Cortex of kidney (tissue), 1 donor: ENCODE measurements at places on chromosomes 1 and 21.

- no peak for DNase-seq
Measured at GRCh38 chr1:176193663-176194062, 13.4 kb downstream of the COP1 start.

- no peak for DNase-seq
Measured at GRCh38 chr1:93255222-93256079, 74.9 kb downstream of the CCDC18 start.

DNA sequence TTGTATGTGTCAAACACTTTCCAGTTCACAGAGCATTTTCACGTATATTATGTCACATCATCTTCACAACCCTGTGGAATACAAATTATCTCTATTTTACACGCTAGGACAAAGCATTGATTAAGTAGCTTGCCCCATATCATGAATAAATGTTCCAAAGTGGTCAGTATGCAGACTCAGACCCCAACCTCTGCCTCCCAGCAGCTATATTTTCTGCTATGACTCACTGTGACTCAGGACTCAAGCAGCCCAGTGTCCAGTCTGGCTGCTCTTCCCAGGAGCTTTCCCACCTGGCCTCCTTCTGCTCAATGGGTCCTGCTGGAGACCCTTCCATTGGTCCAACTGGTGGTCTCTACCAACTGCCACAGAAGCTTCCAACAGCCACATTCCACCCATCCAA is 56.0 kb upstream of the RAP1A start:
- no peak for DNase-seq

GRCh38 chr1:94827434-94827833 is 7.3 kb downstream of the SLC44A3 start:
- DNase-seq, result no peak

DNA sequence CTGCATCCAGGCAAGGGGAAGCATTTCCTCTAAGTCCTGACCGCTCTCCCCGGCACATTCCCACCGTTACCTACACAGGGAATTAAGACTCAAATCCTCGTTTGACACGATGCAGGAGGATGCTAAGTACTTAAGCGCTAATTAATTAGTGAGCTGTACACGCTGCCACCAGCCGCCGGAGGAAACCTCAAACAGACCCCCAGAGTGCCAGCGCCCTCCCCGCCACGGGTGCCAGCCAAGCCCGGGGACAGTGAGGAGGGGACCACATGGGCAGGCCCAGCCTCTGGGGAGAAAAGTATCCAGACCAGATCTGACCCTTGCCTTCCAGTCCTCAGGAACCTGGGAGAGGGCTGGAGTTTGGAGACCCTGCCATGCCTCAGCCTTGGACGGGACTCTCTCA is 17.4 kb upstream of the CASZ1 start:
- no peak for DNase-seq

DNA sequence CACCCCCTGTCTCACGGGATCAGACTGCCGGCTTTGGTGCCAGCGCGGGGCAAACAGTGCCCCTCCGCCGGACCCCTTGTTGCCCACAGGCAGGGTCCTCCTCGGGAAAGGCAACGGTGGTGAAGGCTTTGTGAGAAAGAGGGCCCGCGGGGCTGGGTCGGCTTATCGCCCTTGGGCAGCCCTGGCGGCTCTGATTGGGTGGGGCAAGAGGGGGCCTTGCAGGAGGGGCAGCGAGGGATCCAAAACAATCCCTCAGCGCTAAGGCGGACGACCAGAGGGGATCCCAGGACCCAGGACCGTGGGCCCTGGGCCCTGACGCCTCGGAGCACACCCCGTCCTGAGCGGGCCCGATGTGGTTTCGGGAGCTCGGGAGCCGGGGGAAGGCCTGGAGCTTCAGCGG is 3.9 kb upstream of the ZNF678 start:
- DNase-seq, result no peak

GRCh38 chr1:215043401-215043800 is 39.1 kb upstream of the KCNK2 start:
- no peak for DNase-seq

DNA sequence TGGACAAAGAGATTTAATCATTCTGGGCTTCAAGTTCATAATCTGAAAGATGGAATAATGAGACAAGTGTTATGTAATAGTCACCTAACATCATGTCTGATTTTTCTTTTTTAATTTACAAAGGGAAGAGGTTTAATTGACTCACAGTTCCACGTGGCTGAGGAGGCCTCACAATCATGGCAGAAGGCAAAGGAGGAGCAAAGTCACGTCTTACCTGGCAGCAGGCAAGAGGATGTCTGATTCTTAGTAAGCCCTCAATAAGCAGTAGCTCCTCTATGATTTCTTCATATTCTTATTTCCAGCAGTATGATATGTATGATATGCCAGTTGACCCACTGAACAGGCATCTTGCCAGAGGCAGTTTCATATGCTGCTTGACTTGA is 152.7 kb downstream of the S1PR1 start:
- no peak for DNase-seq

- no peak for DNase-seq
Measured at GRCh38 chr1:209931141-209931540, 6.9 kb upstream of the SYT14 start.

- DNase-seq, result no peak
Measured at GRCh38 chr1:19042675-19043578, 86.5 kb upstream of the IFFO2 start.

DNA sequence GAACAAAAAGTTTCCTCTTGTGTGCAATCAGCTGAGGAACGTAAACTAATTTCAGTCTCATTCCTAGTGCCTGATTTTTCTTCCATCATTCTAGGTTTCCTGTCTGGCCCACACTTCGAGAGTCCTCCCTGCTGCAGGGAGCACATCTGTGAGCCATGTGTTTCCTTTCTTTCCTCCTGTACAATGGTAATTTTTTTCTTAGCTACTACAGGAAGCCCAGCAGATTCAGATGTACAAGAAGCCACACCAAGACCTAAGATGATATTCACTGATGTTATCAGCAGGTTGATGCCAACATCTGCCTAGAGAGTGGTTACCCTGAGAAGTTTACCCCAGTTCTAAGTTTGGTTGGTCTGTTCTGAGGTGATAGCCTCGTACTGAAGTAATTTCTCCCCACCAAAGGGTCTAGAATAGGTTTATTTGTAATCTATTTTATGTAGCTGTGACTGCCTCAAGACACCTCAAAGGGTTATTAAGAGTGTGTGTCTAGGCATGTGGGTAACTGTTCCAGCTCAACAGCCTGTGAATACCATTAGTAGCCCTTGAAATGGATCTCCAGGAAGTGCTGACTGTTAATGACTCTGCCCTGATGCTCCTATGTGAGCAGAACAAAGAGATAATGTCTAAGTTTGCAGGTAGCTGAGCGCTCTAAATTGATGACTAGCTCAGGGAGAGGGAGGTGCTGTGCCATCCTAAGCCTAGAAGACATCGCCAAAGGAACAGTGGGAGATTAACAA is 31.7 kb upstream of the CLDN14 start:
- DNase-seq, result no peak

GRCh38 chr1:109263234-109263596 is 13.9 kb downstream of the CELSR2 start:
- no peak for DNase-seq

- no peak for DNase-seq
Measured at GRCh38 chr1:107829036-107829770, 135.8 kb downstream of the VAV3 start.

DNA sequence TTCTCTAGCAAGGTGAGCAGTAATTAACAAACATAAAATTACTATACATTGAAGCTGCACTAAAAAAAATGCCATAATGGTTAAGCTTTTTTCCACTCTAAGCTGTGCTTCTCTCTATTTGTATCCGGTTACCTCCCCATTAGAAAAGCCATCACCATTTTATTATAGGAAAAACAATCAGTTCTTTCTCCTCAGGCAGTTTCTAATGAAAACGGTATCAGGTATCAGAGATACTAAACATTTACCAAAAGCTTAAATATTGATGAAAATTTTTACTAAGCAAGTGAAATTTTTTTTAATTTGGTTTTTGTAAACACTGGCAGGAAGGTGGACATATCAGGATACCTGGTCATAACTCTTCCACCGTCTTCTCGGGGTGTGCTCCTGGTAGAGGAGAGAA is 14.2 kb downstream of the NTPCR start:
- DNase-seq, result no peak

GRCh38 chr1:62794053-62794452 is 10.1 kb downstream of the ATG4C start:
- no peak for DNase-seq

GRCh38 chr21:31665397-31665796 is 5.9 kb downstream of the SOD1 start:
- DNase-seq, result no peak

- no peak for DNase-seq
Measured at GRCh38 chr1:213982672-213983492, 4.9 kb upstream of the PROX1 start.

DNA sequence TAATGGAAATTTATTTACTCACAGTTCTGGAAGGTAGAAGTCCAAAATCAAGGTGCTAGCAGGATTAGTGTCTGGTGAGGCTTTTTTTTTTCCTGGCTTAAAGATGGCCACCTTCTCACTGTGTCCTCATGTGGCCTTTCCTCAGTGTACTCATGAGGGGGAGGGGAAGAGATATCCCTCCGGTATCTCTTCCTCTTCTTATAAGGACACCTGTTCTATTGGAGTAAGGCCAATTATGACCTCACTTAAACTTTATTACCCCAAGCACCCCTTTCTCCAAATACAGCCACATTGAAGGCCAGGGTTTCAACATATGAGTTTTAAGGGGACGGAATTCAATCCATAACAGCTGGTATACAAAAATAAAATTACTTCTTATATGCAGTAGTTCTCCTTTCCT is 203.7 kb upstream of the C1orf87 start:
- DNase-seq, result no peak

GRCh38 chr1:216173376-216173995 is 249.8 kb downstream of the USH2A start:
- DNase-seq, result no peak

DNA sequence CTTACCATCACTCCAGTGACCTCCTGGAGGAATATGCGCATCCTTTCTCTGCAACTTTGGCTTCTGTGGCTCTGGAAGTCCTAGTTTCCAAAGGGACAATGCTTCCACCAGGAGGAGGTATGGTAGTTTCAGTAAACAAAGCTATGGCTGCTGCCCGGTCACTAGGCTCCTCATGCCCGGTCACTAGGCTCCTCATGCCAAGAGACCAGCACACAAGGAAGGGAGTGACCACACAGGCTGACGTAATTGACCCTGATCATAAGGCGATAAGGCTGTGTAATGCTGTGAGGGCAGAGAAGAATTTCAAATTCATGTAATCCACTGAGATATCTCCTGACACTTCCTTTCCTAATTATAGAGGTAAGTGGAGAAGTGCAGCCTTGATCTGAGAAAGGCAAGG is 102.9 kb downstream of the DTL start:
- no peak for DNase-seq

- no peak for DNase-seq
Measured at GRCh38 chr1:191675856-191676783, 482.1 kb upstream of the RGS18 start.

- DNase-seq, result no peak
Measured at GRCh38 chr1:209600541-209600940, 17.0 kb downstream of the CAMK1G start.

DNA sequence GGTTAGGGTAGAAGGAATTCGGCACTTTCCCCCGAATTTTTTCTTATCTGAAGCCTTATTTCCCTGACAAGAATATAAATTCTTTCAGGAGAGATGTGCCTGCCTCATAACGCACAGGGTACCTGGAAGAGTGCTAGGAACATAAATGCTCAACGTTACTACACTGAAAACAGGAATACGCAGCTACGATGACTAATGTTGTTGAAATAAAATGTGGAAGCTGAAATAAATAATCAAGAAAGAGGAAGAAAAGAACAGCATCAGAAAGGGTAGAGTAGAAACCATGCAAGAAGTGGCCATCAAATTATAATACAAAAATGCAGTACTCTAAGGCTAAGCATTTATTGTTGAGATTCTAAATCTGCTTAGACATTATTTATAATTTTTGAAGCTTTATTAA is 33.9 kb downstream of the SLC66A1 start:
- DNase-seq, result no peak

GRCh38 chr21:44328242-44328895 is 10.8 kb downstream of the CFAP410 start:
- DNase-seq, result no peak

GRCh38 chr1:79667848-79668696 is 661.5 kb upstream of the ADGRL4 start:
- no peak for DNase-seq

GRCh38 chr1:205232127-205232820 is 4.5 kb downstream of the TMCC2 start:
- no peak for DNase-seq

DNA sequence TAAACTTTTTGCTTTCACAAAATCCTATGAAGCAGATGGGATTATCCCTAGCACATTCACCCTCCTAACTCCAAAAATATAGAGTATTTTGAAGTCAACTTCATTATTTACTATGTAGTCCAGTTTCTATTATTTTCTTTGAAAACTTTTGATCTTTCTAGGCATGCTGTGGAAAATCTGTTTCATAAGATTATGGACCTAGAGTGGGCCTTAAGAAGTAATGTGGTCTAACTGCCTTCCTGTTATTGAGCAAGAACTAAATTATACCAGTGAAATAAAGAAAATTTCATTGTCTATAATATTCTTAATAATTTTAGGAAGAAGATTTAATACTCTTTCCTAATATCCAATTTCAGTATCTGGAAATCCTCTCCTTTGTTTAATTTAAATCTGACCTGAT is 58.1 kb downstream of the PRKACB start:
- no peak for DNase-seq

GRCh38 chr1:19644395-19644680 is 227 bp downstream of the NBL1 start:
- DNase-seq, result no peak

GRCh38 chr1:247304031-247304430 is 27.6 kb downstream of the ZNF496 start:
- no peak for DNase-seq

GRCh38 chr21:29436143-29436542 is 137.4 kb downstream of the BACH1 start:
- DNase-seq, result no peak

GRCh38 chr1:95023399-95024043 is 49.2 kb downstream of the ALG14 start:
- DNase-seq, result no peak

GRCh38 chr1:64712049-64712448 is 32.8 kb upstream of the RAVER2 start:
- no peak for DNase-seq

DNA sequence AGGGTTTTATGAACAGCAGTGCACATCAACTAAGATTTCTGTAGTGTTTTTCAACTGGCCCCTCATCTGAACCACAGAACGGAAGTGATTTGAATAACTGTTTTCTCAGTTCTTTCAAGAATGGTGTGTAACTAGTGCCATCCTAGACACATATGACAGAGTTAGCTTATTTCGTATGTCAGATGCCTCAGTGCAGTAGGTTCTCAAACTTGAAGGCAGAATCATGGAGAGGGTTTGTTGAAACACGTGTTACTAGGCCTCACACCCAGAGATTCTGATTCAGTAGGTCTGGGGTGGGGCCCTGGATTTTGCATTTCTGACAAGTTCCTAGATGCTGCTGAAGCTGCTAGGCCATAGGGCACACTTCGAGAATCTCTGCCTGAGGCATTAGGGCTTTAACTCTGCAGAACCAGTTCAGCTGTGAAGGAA is 49.0 kb downstream of the SCCPDH start:
- DNase-seq, result no peak
